ENCODE measurements at places on chromosomes 6 and 20.

GRCh38 chr6:296151-297122 lies 4.2 kb downstream of the DUSP22 start:
- DNase-seq: no peak

DNA sequence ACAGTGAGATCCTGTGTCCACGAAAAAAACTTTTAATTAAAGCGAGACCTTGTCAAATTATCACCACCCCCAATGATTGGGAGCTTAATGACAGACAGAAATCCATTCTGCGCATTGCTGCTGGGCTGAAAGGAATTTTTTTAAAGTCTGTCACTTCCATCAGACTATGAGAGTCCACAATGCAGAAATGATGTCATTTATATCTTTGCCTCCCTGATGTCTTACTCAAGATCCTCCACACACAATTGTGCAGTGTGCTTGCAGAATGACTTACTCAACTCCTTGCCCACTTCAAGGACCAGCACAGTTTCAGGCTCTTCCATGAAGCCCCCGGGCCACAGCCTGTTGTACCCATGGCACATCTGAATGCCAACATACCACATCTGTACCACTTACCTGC lies 41.0 kb downstream of the GPLD1 start:
- DNase-seq: no peak

- DNase-seq: no peak
Measured at GRCh38 chr6:6008089-6008647, 1.4 kb upstream of the NRN1 start.

- peak; percentile 81 for DNase-seq
Measured at GRCh38 chr6:167577891-167578361, 248.8 kb upstream of the AFDN start.

DNA sequence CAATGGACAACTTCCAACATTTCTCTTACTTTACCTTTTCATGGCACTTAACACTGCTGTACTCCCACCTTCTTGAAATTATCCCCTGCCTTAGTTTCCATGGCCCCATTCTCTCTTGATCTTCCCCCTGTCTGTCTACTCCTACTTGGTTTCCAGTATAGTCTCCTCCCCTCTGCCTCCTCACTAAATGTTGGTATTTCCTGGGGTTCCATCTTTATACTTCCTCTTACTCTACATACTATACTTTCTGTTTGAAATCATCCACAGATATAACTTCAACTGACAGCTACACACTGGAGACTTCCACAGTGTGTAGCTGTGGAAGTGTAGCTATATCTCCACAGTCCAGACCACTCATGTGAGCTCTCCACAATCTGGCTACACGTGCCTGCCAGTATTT lies 13.5 kb downstream of the ZHX3 start:
- DNase-seq: no peak

- DNase-seq: no peak
Measured at GRCh38 chr20:33653218-33653899, 8.8 kb upstream of the C20orf144 start.

DNA sequence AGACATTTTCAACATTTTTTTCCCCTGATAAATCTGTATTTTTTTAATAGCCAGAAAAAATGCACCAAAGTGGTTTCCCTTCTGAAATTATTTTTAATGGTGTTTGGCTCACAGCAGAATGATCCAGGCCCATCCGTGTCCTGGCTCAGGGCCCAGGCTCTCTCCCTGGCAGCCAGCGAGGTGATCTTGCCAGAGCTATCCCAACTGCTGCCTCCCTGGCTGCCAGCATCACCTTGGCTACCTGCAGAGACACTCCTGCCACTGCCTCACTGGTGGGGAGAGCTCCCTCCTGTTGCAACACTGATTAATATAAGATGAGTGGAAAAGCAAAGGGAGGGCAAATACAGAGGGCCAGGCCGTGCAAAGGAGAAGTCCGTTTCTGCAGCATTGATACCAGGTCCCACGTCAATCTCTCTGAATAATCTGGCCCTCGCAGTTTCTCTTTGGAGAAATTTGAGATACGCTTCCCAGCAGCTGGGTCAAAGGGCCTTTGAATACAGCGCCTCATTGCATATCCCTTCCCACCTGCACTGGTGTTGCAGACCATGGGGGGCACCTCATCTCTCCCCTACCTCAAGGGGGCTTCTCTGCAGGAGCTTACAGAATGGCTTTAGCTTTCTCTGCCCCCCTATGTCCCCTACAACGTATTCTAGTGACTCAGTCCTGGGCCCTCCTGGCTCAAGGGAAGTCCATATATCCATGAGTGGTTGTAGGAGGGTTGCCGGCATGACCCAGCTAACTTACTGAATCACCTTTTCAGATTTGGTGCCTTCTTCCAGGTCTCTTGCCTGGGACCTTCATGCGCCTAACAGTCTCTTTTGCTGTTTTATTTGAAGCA lies 12.8 kb upstream of the DSTN start:
- DNase-seq: no peak

GRCh38 chr6:90044833-90045381 lies 150.6 kb downstream of the GJA10 start:
- no peak for DNase-seq

- DNase-seq: no peak
Measured at GRCh38 chr6:29656798-29657197, at the start of gene MOG. Gene MOG (plus strand): TSS chr6:29657092. CDS start chr6:29657210, 118 bp downstream.

DNA sequence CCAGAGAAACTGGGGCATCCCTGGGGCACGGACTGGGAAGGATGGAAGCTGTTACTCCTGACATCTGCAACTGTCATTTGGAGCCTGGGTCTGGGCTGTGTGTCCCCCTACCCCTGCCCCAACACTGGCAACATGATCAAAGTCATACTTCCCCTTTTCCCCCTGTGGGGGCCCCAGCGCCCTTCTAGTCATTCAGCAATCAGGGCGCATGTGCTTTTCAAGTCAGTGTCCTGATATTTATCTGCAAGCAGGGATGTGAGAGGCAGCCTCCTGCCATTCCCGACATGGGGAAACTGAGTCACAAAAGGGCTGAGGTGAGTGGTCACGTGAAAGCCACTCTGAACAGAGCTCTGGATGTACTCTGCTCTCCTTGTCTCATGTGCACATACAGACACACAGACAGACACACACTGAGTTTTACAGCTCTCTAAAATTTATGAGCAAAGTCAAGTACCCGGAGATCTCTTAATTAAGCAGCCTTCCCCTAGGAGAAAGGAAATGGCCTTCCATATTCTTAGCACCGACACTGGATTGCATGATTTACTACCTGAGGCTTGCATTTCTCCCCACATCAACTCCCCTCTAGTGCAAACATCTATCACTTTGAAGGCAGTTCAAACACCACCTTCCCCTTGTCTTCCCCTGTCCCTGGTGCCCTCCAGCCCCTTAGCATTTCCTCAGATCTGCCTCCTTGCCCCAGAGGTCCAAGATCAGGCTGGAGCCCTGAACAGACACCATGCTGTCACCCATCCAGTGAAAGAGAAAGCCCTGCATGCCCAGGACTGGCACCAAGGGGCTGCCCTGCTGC lies 170.7 kb downstream of the CDC5L start:
- DNase-seq: no peak

DNA sequence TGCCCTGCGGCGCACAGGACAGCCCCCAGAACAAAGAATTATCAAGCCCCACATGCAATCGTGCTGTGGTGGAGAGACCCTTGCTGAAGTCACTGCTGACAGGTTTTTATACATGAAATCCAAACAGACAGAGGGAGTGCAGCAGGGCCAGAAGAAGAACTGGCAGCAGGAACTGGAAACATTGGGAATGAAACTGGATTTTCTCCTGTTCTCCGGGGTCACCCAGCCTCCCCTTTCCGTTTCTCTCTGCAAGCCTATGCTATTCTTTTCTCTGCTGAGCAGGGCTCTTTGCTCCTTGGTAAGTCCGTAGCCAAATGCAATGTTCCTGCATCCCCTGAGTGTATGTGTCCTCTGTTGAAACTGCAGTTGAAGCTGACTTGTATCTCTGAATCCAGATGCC lies 63.5 kb upstream of the QKI start:
- no peak for DNase-seq

All from vagina (tissue), 2 donors.